ENCODE measurements at places on chromosomes 5 and 9. TPM values are rescaled to one million over a fixed set of nuclear protein-coding genes. Genes with fewer than 3 reads are reported as not detected.

DNA sequence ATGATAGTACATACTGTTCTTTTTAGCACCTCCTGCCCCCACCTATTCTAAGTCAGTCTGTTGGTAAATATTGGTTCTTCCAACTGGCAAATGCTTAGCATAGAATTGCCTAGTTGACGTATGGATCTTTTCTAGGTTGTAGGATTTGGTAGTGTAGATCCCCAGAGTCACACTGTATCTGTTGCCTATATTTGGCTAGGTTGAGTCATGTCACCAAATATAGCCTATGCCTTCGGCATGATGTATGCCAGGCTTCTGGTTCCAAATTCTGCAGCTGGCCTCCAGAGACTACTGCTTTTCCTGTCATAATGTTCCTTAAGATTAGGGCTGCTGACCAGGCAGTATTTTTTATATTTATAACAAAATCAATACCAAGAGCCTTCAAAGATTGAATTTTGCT lies 38.2 kb downstream of the CPEB4 start:
- no peaks in the 10 kb centered on the region for H3K36me3 ChIP-seq
- H3K27ac ChIP-seq = no peak overlapping the region
- no peak overlapping the region for H3K4me3 ChIP-seq
- peaks cover 23% of the 10 kb centered on the region for H3K4me1 ChIP-seq
- H3K27me3 ChIP-seq = no peaks in the 10 kb centered on the region

- H3K36me3 ChIP-seq = no peaks in the 10 kb centered on the region
- no peak overlapping the region for H3K4me3 ChIP-seq
- peaks cover 10% of the 10 kb centered on the region for H3K4me1 ChIP-seq
- H3K27ac ChIP-seq = no peak overlapping the region
Observed at GRCh38 chr9:135088348-135088978, 995 bp downstream of the OLFM1 start.

DNA sequence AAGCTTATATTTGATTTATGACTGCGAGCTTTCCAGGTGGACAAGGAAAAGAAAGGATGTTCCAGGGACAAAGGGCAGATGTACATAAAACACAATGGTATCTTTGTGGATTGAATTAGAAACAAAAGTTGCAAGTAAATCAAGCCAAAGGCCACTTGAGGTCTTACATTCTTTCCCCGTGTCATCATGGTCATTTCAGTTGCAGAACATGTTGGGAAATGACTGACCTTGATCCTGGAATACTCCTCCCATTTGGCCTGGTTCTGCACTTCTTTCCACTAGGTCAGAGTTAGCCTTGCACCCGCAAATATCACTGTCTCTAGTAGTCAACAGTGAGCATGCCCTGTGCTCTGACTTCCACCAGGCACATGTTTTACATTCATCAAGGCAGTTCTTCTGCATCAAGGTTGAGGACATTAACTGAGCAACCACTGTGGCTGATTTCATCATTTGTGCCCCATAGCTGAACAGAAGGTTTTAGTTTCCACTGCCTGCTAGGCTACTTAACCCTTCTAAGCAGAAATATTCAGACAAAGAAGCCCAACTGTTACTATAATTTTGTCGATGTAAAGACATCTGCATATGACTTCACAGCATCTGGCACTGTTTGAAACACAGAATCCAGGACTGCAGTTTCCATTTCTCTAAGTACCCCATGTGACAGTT lies 1161.7 kb upstream of the DMAC1 start:
- H3K4me1 ChIP-seq = no peaks in the 10 kb centered on the region
- H3K36me3 ChIP-seq = no peaks in the 10 kb centered on the region
- no peaks in the 10 kb centered on the region for H3K27me3 ChIP-seq
- no peak for DNase-seq

- H3K4me3 ChIP-seq = no peak overlapping the region
- no peak overlapping the region for H3K27ac ChIP-seq
- peaks cover 15% of the 10 kb centered on the region for H3K27me3 ChIP-seq
- no peaks in the 10 kb centered on the region for H3K4me1 ChIP-seq
Observed at GRCh38 chr5:151384106-151384505, 36.7 kb upstream of the SLC36A2 start.

- no peak overlapping the region for H3K27ac ChIP-seq
- no peak overlapping the region for H3K4me3 ChIP-seq
- no peak for DNase-seq
- no peaks in the 10 kb centered on the region for H3K36me3 ChIP-seq
- H3K4me1 ChIP-seq = peaks cover 6% of the 10 kb centered on the region
Observed at GRCh38 chr5:158752656-158752973, 347.1 kb downstream of the EBF1 start.

DNA sequence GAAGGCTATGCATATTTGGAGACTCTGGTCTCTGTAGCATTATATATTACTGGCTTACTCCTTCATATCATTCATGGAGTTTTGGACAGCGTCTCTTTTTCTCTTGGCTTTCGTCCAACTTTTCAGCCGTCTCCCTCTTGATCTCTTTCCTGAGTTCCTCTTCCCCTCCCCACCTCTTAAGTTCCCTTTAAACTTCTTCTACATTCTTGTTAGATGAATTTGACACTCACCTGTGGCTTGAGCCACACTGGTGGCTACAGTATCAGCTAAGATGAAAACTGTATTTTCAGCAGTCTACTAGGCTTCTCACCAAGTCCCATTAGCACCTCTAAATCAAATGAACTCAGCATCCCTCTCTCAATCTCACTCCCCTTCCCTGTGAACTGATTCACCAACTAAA lies 128.1 kb downstream of the STARD4 start:
- no peak overlapping the region for H3K27ac ChIP-seq
- peaks cover 5% of the 10 kb centered on the region for H3K27me3 ChIP-seq
- peaks cover 6% of the 10 kb centered on the region for H3K4me1 ChIP-seq
- no peaks in the 10 kb centered on the region for H3K36me3 ChIP-seq
- H3K4me3 ChIP-seq = no peak overlapping the region

DNA sequence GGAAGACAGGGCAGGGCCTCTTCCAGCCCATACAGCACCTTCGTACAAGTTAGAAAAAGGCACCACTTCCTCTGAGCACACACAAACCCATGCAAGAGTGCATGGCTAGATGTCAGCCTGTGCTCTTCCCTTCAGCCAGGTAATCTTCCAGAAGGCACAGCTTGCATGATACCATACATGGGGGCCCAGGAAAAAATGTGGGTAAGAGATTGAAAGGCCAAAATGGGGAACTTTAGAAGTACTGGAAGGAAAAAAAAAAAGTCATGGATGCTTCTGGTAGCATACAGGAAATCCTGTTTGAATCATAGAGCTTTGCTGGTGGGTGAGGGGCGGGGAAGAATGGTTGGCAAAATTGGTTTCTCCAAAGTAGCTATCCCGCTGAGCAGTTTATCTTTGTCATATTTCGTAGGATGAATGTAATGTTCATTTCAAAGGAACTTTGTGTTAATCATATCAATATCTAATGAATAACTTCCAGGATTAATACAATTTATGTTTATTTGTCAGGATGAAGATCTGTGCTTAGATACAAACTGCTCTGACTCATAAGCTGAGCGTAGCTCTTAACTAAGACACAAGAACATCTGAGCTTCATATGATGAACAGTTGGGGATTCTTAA lies 78.2 kb upstream of the MAP3K1 start:
- no peak overlapping the region for H3K27ac ChIP-seq
- DNase-seq = no peak
- H3K36me3 ChIP-seq = no peaks in the 10 kb centered on the region
- H3K4me1 ChIP-seq = peaks cover 42% of the 10 kb centered on the region

DNA sequence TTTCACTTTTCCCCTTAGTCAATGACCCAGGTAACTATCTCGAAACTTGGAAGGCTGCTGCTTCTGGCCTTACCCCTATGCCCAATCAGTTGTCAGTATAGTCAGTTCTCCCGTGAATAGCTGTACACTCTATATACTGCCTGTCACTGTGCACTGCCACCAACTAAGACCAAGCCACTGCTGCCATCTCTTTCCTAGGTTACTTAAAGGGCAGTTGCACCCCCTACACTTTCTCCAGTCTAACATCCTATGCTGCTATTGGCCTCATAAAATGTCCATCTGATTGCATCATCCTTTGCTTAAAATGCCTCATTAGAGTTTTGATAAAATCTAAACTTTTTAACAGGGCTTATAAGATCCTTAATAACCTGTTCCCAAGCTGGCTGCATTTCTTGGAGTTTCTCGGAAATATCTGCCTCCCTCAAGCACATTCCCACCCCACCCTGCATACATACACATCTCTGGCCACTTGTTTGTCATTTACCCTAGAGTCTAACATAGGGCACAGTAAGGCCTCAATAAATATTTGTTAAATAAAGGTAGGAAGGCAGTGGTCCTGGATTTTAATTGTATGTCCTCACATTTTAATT lies 32.8 kb upstream of the TNFAIP8 start:
- H3K36me3 ChIP-seq = peaks cover 1% of the 10 kb centered on the region
- H3K27ac ChIP-seq = no peak overlapping the region
- H3K4me3 ChIP-seq = no peak overlapping the region
- no peaks in the 10 kb centered on the region for H3K27me3 ChIP-seq
- H3K4me1 ChIP-seq = peaks cover 17% of the 10 kb centered on the region
- no peak for DNase-seq

DNA sequence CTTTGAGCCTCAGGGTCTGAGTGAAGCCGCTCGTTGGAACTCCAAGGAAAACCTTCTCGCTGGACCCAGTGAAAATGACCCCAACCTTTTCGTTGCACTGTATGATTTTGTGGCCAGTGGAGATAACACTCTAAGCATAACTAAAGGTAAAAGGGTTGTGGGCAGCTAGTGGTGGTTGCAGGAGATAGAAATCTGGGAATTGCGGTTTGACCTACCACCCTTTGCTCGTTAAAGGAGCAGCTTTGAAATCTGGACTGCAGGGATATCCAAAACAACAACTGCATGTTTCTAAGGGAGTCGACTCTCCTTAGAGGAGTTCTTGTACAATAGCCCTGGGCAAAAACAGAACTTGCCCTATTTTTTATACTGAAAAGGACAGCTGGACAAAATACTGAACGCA lies 19.0 kb downstream of the ABL1 start:
- H3K4me1 ChIP-seq = peaks cover 11% of the 10 kb centered on the region
- peaks cover 16% of the 10 kb centered on the region for H3K36me3 ChIP-seq
- peak overlapping the region; percentile 80 for H3K27ac ChIP-seq

GRCh38 chr5:14068136-14068535 lies 75.0 kb upstream of the TRIO start:
- H3K4me1 ChIP-seq = no peaks in the 10 kb centered on the region
- H3K36me3 ChIP-seq = no peaks in the 10 kb centered on the region
- DNase-seq = no peak
- H3K27me3 ChIP-seq = no peaks in the 10 kb centered on the region

The NRG2 gene
- 4.8 TPM for total RNA-seq

The TMC1 gene
- total RNA-seq = not detected

The PCDHA11 gene
- total RNA-seq = 10.0 TPM

The IRX2 gene
- 6.0 TPM for total RNA-seq

The TEX48 gene
- not detected for total RNA-seq

The ALDOB gene
- not detected for total RNA-seq

The PCDHGB7 gene
- total RNA-seq = 8.0 TPM
